ENCODE measurements at places on chromosomes 16 and 17.

GRCh38 chr17:74512036-74512435 lies 19.2 kb downstream of the CD300LB start:
- no peak for DNase-seq

GRCh38 chr17:63925615-63926014 lies 6.5 kb downstream of the CD79B start:
- no peak for DNase-seq

GRCh38 chr16:55651841-55652824 lies 3.7 kb upstream of the SLC6A2 start:
- DNase-seq: no peak

DNA sequence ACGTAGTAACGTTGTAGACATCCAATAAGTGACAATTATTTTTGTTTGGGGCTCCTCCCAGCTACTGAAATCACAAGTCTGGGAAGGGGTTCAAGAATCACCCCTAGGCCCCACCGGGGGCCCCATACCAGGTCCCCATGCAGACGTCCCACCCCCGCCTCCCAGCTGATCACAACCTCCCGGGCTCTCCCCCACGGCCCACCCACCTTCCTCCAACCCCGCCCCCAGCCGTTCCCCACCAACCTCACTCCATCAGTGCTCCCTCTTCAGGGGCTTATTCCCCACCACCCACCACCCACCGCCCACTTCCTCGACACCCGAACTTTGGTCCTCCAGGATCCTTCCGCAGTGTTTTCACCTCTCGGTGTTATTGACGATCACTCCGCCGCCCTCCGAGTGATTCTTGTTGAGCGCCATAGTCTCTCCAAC lies 240 bp downstream of the WBP2 start:
- no peak for DNase-seq

DNA sequence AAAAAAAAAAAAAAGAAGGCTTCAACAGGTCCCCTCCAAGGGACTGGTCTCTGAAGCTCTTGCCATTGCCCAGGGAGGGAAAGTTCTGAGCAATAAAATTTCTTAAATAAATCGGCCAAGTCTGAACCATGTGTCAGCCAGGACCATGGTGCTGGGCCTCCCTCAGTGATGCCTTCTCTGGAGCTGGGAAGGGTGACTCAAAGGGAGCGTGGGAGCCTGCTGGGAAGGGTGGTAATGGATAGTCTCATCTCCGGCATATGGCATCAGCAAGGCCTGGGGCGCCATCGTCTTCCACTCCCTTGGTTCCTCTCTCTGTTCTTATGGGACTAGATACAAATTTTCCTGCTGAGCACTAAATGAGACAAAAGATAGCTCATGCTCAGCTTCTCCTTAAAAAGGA lies 2.3 kb downstream of the VKORC1 start:
- peak; percentile 58 for DNase-seq

DNA sequence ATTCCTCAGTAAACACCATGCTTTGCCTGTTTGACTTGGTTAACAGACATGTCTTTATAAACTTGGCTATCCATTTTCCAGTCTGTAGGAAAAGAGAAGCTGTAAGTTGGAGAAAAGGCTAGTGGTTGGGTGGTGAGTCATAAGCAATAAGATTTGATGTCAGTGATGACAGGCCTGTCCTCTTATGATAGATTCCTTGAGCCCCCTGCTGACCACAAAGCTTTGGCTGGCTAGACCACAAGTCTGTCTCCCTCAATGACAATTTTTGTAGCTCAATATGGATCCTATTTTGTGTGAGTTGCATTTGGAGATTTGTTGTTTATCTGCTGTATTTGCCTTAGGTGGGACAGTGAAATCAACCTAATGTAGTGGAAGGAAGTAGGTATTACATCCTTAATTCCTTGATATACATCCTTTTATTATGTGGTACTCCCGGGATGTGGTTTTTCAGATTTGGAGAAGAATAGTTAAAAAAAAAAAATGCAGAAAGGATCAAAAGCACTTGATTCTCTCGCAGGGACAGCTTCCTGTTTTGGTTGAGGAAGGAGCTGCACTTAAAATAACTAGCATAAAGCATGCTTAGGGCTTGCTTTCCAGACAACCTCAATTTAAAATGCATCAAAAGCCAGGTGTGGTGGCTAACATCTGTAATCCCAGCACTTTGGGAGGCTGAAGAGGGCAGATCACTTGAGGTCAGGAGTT lies 67.4 kb downstream of the SIAH1 start:
- DNase-seq: peak; percentile 48

DNA sequence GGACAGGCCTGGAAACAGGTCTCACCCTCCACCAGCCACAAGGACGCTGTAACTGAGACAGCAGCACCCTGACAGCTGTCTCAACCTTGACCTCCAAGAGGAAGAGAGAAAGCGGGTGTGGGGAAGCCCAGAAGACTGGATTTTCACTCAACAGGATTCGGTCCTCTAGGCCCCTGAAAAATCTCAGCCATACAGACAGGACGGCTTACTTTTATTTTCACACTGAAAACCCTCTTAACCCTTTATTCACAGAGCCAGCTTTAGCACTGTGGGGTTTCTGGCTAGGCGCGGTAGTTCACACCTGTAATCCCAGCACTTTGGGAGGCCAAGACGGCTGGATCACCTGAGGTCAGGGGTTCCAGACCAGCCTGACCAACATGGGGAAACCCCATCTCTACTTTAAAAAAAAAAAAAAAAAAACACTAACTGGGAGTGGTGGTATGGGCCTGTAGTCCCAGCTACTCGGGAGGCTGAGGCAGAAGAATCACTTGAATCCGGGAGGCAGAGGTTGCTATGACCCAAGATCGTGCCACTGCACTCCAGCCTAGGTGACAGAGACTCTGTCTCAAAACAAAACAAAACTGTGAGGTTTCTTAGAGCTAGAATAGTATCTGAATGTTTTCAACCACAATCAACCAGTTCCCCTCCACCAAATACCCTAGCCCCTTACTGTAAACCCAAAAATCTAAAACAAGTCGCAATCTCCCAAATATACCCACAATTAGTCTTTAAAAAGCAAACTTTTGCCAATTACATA lies 5.3 kb downstream of the ANKRD11 start:
- DNase-seq: no peak

GRCh38 chr16:84820771-84821170 lies 986 bp downstream of the CRISPLD2 start:
- DNase-seq: no peak

DNA sequence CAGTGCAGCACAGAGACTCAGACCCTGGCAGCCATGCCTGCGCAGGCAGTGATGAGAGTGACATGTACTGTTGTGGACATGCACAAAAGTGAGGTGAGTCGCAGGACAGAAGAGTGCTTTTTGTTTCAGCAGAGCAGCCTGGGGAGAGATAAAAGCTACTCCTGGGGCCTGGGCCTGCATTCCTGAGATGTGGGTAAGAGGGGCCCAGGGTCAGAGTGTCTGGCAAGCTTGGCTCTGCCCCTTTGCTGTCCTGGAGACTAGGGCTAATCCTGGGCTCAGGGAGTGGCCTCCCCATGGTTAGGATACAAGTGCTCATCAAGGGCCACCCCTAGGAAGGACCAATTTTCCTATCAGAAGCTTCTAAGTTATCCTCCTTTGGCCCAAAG lies 4.8 kb upstream of the ERBB2 start:
- no peak for DNase-seq

DNA sequence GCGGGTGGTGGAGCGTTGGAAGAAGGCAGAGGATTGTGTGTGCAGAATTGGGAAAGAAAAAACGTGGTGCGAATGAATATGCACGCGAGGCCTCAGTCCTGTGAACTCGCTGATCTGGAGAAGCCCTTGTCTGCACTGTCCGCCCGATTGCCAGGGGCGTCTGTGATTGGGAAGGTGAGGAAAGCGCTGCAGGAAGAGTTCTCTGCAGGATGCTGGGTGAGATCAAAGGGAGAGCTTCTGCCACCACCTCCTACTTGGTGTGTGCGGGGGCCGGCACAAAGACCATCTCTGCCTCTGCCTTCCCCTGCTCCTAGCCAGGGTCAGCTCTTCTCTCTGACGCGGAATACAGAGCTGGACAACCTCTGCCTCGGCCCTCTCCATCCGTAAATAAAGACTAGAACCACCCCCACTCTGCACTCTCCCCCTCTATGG lies 841 bp upstream of the RAB5C start:
- no peak for DNase-seq

DNA sequence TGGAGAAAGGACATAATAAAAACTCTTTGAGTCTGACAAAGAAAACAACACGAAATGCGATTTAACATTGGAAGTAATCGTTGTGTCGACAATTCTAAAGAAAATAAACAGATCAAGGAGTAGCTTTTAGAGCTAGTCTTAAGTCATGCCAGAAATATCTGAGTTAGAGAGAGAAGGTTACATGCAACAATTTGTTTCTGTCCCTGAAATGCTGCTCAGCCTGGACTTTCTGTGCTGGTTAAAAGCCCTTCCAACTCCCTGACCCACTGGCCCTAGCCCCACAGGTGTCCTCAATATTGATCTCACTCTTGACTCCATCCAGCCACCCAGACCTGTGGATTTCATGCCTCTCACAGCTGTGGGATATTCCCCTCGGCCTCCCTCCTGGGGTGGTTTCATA lies 33.2 kb upstream of the TEX2 start:
- DNase-seq: no peak

- DNase-seq: peak; percentile 70
These were observed 41.0 kb upstream of the SREBF1 start for GRCh38 chr17:17877529-17878358.

DNA sequence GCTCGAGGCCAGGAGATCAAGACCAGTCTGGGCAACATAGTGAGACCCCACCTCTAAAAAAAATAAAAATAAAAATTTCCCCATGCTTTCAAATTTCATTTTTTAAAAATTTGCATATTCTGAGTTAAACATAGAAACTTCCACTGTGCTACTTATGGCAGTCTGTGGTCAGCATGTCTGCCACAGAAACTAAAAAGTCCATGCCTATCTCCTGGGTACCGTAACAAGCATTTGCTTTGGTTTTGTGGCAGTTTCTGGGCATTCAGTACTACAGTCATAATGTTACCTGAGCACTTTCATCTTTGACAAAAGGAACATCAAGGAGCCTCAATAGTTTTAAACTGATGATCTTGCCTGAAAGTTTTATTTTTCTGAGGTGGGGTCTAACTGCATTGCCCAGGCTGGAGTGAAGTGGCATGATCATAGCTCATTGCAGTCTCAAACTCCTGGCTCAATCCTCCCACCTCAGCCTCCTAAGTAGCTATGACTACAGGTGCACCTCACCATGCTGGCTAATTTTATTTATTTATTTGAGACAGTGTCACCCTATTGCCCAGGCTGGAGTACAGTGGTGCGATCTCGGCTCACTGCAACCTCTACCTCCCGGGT lies 13.2 kb upstream of the ITGA2B start:
- DNase-seq: no peak

DNA sequence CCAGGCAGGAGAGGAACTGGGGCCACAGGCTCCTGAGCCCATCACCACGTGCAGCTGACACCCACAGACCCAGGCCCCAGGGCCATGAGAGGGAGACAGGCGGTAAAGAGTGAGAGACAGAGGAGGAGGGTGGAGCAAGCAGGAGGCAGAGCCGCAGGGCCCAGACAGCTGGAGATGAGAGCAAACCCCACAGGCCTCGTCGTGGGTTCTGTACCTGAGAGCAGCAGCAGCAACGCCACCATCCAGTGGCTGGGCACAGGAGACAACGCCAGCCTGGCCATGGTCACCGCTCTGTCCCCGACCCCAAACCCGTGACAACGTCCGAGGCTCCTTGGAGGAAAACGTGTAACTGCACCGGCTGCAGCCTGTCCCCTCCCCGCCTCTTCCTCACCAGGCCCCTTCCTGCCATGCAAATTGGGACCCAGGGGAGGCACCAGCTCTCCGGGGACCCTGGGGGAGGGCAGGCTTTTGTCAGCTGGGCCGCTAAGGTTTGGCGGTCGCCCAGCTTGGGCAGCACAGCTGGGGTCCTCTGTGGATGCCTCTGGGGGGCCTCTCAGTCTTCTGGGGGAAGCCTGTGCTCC lies at the start of gene CD79B:
Gene CD79B, minus strand, starts transcription at position 351 of the 581 bp plus-strand sequence. Its CDS starts 70 bp downstream, at position 281.
- no peak for DNase-seq

DNA sequence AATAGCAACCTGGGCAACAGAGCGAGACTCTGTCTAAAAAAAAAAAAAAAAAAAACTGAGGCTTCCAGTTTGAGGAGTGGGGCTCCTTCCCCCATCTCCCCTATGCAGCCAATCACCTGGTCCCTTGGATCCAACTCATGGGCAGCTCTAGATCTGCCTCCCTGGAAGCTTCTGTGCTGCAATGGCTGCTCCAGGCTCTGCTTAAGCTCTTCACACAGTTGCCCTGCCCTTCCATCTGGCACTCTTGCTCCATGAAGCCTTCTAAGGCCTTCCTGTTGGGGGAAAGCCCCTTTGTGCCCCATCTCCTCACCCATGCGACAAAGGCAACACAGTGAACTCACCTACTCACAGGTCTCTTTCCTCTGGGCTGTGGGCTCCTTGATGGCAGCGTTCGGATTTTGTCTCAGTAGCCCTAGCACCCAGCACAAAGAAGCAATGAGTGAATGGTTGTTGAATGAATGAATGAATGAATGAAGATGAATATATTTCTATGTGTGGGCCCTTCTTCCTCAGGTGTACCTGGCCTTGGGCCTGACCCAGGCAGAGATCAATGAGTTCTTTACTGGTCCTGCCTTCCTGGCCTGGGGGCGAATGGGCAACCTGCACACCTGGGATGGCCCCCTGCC lies 1.9 kb downstream of the NAGLU start:
- DNase-seq: no peak

GRCh38 chr16:9077091-9077809 lies 14.2 kb upstream of the HAPSTR1 start:
- peak; percentile 88 for DNase-seq

GRCh38 chr16:78608305-78608776 lies 508.9 kb downstream of the WWOX start:
- DNase-seq: no peak

GRCh38 chr17:57357830-57358430 lies 101.6 kb downstream of the MSI2 start:
- DNase-seq: no peak

GRCh38 chr17:20063665-20064648 lies 54.8 kb downstream of the SPECC1 start:
- peak; percentile 96 for DNase-seq

DNA sequence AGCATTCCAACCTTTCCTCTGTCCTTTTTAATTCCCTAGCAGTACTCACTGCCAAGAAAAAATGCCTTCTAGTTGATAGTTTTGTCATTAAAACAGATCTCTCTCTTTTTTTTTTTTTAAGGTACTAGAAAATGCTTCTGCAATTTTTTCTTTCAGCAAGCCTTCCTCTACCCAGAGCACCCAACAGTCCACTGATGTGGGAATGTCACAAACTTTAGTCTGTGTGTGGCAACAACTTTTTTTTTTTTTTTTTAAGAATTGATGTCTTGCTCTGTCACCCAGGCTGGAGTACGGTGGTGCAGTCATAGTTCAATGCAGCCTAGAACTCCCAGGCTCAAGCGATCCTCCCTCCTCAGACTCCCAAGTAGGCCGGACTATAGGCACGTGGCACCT lies 34.7 kb downstream of the CDRT15 start:
- DNase-seq: no peak
